Esophagus muscularis mucosa (tissue), 4 donors: ENCODE measurements at places on chromosomes 4 and X. TPM values are rescaled to one million over a fixed set of nuclear protein-coding genes. Genes with fewer than 3 reads are reported as not detected.

The SRD5A3 gene
- total RNA-seq = 7.9 TPM

The DCHS2 gene
- 2.7 TPM for total RNA-seq

The ATP5ME gene
- 159 TPM for total RNA-seq

The NDST3 gene
- total RNA-seq = not detected

The GRXCR1 gene
- not detected for total RNA-seq

The AMOT gene
- total RNA-seq = 11.1 TPM

The SYTL5 gene
- not detected for total RNA-seq

The PRSS12 gene
- total RNA-seq = 0.50 TPM
